ENCODE measurements at places on chromosomes 4 and X.

DNA sequence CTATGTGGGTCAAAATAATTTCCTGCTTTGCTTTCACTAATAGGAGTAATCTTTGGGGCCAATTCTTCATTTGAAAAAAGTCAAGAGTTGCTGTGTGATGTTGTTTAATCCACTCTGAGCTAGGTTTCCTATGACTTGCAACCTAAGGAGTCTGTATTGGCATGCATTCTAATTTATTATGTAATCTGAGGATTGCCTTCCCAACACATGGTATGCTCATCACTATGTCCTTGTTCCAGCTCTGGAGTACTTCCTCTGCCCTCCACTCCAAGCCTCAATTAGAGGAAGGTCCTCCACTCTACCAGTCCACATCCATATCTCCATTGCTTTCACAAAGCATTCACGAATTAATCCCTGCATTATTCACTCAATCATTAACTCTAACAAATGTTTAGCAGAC lies 56.1 kb downstream of the PPP3CA start:
- no peak for DNase-seq

GRCh38 chrX:154317391-154317995 lies 21.9 kb downstream of the TKTL1 start:
- DNase-seq: peak; percentile 12

- DNase-seq: peak; percentile 84
These were observed 60.1 kb downstream of the MXRA5 start for GRCh38 chrX:3286196-3286945.

- DNase-seq: no peak
These were observed 404 bp upstream of the GPRASP2 start for GRCh38 chrX:102711872-102712215.

- no peak for DNase-seq
These were observed 4.2 kb downstream of the CPEB2 start for GRCh38 chr4:15006416-15007024.

- DNase-seq: no peak
These were observed 121.2 kb downstream of the TBCK start for GRCh38 chr4:106194801-106195200.

DNA sequence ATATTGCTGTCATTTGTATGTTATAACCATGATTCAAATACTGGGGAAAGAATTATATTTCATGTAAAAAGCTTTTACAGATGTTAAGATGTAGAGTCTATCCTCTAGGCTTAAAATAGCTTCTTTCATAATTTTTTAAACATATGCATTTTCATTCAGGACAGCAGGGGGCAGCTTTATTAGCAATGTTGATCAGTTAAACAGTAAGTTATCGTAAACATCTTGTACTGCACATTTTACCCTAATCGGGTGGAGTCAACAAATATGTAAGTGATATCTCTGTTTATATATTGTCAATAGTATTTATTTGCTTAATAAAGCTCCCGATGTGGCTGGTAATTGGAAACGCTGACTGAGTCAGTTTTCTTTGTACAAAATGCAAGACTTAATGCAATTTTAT lies 142.5 kb upstream of the MED14 start:
- peak; percentile 21 for DNase-seq

DNA sequence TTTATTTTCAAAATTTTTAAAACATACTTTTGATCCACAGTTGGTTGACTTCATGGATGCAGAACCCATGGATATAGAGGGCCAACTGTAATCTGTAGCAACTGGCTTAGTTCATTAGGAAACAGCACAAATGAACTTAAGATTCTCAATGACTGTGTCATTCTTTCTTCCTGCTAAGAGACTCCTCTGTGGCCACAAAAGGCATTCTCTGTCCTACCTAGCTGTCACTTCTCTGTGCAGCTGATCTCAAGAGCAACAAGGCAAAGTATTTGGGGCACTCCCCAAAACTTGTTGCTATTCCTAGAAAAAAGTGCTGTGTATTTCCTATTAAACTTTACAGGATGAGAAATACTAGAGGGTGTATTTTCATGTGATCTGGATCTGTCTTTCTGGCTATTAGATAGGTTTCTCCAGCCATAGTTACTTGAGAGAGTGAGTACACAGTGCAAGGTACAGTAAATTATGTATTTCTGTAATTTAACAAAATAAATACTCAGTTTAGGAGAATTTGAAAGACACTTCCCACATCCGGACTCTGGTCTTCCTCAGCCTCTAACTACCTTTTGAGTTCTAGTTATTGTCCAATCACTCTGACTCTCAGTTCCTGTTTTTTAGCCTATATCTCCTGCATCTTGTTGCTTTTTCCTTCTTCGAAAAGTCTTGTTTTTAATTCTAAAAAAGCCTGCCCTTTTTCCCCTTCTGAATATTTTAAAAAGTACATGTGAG lies 21.8 kb downstream of the TLR2 start:
- DNase-seq: no peak

DNA sequence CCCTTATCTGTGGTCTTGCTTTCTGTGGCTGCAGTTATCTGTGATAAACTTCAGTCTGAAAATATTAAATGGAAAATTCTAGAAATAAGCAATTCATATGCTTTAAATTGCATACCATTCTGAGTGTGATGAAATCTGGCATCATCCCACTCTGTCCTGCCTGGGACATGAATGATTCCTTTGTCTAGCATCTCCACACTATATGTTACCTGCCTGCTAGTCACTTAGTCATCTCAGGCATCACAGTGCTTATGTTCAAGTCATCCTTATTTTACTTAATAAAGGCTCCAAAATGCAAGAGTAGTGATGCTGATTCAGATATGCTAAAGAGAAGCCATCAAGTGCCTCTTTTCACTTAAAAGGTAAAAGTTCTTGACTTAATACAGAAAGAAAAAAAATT lies 14.3 kb upstream of the RAB9B start:
- no peak for DNase-seq

- DNase-seq: peak; percentile 82
These were observed 291.7 kb downstream of the KCNIP4 start for GRCh38 chr4:21656832-21657231.

DNA sequence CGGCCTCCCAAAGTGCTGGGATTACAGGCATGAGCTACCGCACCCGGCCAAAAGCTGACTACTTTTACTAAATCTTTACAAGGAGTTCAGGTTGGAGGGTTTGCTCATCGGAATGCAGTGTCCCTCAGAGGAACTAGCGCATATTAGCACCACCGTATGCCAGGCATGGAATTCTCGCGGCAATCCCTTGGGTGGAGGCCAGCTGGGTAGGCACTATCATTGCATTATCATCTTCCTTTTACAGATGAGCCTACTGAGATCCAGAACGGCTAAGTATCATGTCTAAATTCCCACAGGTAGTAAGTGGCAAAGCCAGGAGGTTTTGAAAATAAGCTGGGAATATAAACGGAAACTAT lies 6.1 kb upstream of the CXorf66 start:
- no peak for DNase-seq

GRCh38 chr4:185817403-185817818 lies 5.4 kb upstream of the SORBS2 start:
- DNase-seq: no peak

- DNase-seq: peak; percentile 53
These were observed 11.6 kb downstream of the LPAR4 start for GRCh38 chrX:78759081-78759480.

DNA sequence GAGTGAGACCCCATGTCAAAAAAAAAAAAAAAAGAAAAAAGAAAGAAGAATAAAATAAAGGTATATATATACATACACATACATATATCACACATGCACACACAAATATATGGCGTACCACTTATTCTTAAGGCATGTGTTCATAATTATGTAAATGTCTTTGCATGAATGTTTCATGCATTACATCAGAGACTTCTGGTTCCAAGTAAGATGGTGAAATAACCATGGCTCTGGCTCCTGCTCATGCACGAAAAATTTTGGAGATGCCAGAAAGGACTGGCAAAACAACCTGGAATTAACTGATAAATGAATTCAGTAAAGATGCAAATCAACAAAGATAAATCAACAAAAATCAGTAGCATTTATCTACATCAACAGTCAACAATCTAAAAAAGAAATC lies 19.7 kb upstream of the FHIP1A start:
- DNase-seq: peak; percentile 15

DNA sequence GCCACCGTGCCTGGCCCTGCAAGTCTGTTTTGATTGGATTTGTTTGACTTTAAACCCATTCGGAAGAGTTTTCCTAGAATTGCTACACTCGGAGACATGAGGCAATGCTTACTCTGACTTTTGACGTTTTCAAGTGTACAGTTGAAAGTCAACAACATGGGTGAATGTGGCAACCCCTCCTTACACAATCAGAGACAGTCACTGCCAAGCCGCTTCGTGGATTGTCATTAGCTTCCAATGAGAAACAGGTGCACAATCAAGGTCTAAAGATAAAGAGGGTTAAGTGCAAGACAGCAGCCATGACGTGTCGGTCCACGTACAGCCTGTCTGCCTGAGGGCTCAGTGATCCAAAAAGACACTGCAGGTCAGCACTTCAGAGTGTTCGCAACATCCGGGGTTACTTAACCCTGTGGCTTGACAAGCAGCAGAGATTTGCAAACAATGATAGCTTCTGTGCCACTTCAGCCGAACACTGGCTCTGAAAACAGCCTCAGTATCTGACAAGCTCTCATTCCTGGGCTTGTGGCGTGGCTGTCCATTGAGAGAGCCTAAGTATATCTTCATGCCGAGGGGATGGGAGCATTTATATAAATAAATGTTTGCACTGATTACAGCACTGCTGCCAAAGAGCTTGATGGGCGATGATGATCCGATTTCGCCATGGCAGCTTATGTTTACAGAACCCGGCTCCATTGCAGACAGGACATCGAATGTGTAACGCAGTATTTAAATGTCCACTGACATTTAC lies 180.0 kb downstream of the DHRSX start:
- no peak for DNase-seq

DNA sequence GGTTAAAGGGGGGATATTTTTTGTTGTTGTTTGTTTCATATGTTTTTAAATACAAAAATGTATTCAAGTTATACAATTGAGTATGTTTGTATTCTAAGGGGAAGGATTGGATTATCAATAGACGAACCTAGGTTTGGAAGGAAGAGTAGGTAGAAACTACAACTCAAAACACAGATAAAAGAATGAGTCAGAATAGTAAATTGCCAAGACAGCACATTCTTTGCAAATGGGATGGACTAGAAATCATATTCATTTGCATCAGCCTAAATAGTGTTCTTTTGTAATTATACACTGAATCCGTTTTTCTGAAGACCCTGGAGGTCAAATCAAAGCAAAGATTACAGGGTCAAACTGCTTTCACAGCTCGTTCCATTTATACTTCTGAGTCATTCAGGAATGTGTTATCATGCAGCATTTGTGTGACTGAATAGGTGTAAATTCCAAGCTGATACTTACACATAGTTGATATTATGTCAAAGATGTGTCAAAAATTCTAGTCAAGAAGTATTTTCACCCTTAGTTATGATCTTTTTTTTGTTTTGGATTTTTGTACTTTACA lies 273.3 kb upstream of the FAT4 start:
- DNase-seq: peak; percentile 8

- no peak for DNase-seq
These were observed 87.0 kb downstream of the IRF2 start for GRCh38 chr4:184387351-184387750.

DNA sequence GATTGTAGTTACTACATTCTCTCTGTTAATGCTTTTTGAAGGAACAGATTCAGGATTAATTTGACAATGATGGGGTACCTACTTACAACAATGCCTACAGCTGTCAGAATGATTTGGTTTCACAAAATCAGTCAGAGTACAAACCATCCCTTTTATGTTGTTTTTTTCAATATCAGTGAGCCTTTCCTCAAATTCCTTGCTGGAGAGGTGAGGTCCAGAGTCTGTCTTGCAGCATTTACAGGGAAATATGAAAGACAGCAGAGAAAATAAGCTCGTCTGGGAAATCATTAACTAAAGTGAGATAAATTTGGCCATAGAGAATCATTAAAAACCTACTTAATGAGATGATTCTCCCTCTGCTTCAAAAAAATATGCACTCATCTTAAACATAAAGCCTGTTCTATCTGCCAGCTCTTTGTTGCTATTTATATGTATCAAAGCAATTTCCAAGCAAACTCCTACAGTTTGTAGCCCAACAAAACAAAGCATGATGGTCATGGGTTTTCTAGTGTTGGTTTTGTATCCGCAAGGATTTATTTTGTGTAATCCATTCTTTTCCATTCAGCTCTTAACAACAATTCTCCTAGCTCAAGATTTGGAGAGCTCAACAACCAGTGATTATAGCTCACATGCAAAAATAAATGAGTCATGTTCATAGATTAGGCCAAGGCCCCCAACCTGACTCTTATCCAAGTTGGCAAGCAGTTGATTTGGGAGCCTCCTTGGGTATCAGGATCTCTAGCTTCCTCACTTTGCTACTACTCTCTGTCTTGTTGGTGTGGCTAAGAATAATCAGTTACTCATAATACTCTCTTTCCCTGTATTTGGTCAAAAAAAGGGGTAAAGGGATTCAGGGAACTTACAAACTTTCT lies 222.6 kb downstream of the ENOX2 start:
- peak; percentile 28 for DNase-seq

GRCh38 chr4:81792521-81792920 lies 320.8 kb upstream of the RASGEF1B start:
- no peak for DNase-seq

- DNase-seq: peak; percentile 71
These were observed 1.1 kb downstream of the HCFC1 start for GRCh38 chrX:153970357-153971123.

DNA sequence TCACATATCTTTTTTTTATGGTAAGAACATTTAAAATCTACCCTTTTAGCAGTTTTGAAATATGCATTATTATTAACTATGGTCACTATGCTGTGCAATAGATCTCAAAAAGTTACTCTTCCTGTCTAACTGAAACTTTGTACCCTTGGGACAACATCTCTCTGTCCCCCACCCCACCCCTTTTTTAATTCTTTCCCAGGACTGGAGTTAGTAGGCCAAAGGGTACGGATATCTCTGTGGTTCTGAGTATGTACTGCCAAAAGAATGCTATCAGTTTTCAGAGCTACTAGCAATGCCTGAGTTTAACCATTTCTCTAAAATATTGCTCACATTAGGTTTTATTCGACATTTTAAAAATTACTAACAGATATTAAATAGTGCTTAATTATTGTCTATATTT lies 4.7 kb upstream of the FAM241A start:
- DNase-seq: no peak
